HS-27A (cell line): ENCODE measurements at places on chromosomes 4 and X.

DNA sequence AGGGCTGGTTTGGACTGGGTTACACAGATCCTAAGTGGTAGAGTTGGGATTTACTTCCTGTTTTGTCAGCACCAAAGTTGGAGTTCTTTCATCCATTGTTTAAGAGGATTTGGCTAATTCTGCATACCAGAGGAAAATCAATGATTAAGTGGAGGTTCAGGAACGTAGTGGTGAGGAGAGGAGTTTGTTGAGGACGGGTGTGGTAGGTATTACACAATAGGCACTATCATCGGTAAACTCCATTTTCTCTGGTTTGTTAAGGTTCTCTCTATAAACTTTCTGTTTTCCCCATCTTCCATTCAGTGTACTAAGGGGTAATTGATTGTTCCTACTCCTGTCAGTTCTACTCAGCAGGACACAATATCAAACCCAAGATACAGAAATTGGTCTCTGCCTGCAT lies 107.5 kb upstream of the VCX2 start:
- DNase-seq = no peak

DNA sequence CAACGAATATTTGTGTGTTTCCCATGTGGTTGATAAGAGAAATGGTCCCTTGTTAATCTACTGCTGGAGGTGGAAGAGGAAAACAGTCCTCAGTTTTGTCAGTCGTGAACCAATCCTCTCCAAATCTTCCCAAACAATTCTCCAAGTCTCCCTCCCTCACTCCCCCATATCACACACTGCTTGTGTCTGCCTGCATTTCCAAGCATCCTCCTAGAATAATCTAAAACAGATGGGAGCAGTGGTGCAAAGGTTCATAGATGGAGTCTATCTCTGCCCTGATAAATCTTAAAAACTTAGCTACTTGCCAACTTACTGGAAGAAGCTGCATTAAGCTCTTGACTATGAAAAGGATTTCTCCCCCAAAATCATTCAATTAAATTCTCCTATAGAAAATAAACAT lies 43.7 kb upstream of the SH3KBP1 start:
- no peak for DNase-seq

GRCh38 chr4:10183462-10183861 lies 66.9 kb upstream of the WDR1 start:
- no peak for DNase-seq

DNA sequence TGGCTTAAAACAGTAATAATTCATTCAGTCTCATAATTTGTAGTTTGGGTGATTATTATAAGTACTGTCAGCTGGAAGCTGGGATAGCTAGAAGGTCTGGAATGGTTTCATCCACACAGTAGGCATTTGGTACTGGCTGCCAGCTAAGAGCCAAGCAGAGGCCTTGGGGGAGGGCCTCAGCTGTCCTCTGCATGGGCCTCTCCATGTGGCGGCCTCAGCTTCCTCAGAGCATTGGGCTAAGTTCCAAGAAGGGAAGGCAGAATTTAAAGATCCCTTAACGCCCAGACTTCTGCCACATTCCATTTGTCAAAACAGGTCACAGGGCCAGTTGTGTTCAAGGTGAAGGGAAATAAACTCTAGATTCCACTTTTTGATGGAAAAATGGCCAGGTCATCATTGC lies 93.3 kb downstream of the NEUROG2 start:
- no peak for DNase-seq

- no peak for DNase-seq
Measured at GRCh38 chr4:129972257-129972656, 876.3 kb downstream of the C4orf33 start.
